ENCODE measurements at places on chromosomes 5 and 9.

- DNase-seq: no peak
These were observed 1141.1 kb upstream of the DMAC1 start for GRCh38 chr9:8940650-8941049.

- DNase-seq: no peak
These were observed 376.3 kb upstream of the ZNF462 start for GRCh38 chr9:106486685-106487084.

GRCh38 chr5:149063017-149063687 is at the start of gene SH3TC2:
Gene SH3TC2 (minus strand): TSS chr5:149063062. CDS start chr5:149063022, 40 bp downstream.
- DNase-seq: no peak

DNA sequence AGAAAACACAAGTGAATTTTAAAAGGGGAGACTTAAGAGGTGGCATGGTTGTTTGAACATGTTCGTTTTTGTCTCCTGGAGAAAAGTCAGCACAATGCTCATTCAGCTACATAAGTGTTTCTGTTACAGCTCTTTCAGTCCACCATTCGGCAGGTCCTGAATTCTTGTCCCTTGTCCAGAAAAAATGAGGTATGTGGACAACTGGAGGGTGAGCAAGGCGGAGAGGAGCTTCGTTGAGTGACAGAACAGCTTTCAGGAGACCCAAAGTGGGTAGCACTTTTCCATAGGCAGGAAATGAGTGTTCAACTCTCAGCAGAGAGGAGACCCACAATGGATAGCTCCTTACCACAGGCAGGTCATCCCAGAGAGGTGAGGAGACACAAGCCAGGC is 4.9 kb downstream of the PDCD1LG2 start:
- no peak for DNase-seq

DNA sequence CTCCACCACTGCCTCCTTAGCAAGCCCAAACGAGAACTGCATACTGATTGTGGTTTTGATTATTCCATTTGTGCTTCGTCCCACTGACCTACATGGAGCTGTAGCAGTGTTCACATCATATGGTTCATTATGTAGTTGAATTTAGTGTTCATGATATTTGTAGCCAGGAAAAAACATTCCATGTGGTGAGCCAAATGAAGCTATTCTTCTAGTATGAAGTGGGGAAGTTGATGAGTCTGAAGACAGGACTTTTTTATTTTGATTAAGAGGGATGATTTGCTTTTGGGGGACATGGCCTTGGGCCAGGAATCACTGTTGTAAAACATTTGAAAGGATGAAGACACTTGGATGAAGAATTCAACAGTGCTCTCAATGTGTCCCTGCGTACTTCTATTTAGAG is 192.9 kb upstream of the SLC27A6 start:
- no peak for DNase-seq

Data from NCI-H1105 treated with DMSO at 0.1 percent for 48 hours (cell line).